Esophagus muscularis mucosa (tissue), 4 donors: ENCODE measurements at places on chromosomes 5 and 9. TPM values are rescaled to one million over a fixed set of nuclear protein-coding genes. Genes with fewer than 3 reads are reported as not detected.

- no peak overlapping the region for H3K4me3 ChIP-seq
- no peaks in the 10 kb centered on the region for H3K27me3 ChIP-seq
- DNase-seq, result no peak
- H3K4me1 ChIP-seq, result peaks cover 4% of the 10 kb centered on the region
- H3K36me3 ChIP-seq, result no peaks in the 10 kb centered on the region
- H3K27ac ChIP-seq, result no peak overlapping the region
Observed at GRCh38 chr9:112006361-112007020, 109.9 kb downstream of the UGCG start.

GRCh38 chr9:37936965-37937364 lies 33.0 kb upstream of the SLC25A51 start:
- DNase-seq, result no peak
- H3K4me1 ChIP-seq, result peaks cover 24% of the 10 kb centered on the region
- H3K27me3 ChIP-seq, result no peaks in the 10 kb centered on the region
- H3K4me3 ChIP-seq, result no peak overlapping the region
- H3K36me3 ChIP-seq, result no peaks in the 10 kb centered on the region

DNA sequence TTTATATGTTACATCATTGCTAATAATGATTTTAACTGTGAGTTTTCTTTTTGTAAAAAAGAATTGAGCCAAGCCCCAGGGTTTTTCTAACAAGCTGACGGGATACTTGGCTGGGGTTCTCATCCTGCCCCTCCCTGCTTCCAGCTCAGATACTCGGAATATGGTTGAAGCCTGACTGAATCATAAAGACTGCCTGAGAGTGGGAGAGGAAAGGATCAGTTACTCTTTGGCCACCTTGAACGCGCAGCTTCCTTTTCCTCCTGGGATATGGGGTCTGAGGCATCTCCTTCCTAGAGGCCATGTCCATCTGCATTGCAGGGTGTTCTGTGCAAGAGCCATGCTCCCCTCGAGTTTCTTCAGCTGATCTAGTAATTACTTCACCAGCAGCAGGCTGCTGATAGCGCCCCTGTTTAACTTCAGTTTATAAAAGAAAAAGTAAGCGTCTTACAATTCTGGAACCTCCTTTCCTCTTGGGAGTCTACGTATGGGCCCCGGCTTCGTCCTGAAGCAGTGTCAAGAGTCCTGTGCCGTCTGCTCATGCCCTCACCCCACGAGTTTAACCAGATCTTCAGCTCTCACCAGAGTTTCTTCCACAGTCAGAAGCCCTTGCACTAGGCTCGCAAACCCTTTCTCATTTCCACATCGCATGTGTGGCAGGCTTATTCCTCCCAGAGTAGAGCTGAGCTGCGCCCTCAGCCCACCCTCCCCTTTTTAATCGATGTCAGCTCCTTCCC lies 130.0 kb downstream of the MVB12B start:
- H3K27ac ChIP-seq, result no peak overlapping the region
- peaks cover 20% of the 10 kb centered on the region for H3K36me3 ChIP-seq
- H3K27me3 ChIP-seq, result no peaks in the 10 kb centered on the region
- H3K4me3 ChIP-seq, result no peak overlapping the region

DNA sequence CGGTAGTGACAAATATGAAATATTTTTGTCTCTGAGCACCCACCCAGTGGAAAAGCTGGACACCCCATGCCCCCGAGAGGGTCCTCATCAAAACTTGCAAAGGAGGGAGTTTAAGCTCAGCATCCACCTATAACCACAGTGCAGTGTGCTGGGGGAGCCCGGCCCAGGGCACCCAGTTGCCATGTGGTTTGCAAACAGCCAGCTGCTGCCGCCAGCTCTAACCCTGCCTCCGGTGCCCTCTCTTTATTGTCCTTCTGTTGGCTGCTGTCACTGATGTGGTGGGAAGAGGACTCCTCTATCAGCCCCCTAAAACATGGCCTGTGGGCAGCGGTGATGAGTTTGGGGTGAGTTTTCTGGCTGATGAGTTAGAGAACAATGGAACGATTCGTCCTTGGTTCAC lies 160.9 kb upstream of the MVB12B start:
- H3K27me3 ChIP-seq, result no peaks in the 10 kb centered on the region
- H3K4me1 ChIP-seq, result no peaks in the 10 kb centered on the region
- DNase-seq, result peak; percentile 72
- H3K36me3 ChIP-seq, result no peaks in the 10 kb centered on the region
- H3K4me3 ChIP-seq, result no peak overlapping the region
- no peak overlapping the region for H3K27ac ChIP-seq

DNA sequence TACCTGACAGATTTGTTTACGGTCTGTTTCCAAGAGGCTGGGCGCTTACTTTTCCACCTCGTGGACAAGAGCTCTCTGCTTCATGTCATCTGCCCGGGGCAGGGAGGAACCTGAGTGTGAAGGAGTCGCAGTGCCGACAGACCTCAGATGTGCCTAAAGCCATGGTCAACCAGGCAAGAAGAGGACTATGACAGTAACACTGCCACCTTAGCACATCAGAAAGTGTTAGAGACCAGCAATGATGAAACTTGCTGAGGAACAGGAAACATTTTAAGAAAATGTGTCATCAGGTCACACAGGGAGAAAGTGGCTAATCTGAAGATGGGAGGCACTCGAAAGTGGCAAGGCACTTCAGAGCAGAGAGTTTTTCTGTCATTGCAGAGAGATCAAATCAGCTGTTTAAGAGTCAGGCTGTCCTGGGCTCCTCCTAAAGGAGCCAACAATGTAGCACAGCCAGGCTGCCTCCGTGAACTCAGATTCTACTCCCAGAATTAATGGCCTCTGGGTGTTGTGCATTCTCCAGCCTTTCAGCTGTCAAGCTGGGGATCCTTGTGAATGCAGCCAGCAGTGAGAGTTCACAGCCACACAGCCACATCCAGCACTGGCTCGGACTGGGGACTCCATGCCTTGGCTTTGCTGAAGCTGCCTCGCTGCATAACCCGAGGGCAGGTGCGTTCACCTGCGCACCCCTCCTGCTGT lies 94.6 kb downstream of the RAPGEF1 start:
- H3K27me3 ChIP-seq, result no peaks in the 10 kb centered on the region
- H3K4me3 ChIP-seq, result no peak overlapping the region
- H3K27ac ChIP-seq, result no peak overlapping the region
- peaks cover 48% of the 10 kb centered on the region for H3K36me3 ChIP-seq
- no peak for DNase-seq

- no peak overlapping the region for H3K4me3 ChIP-seq
- H3K27ac ChIP-seq, result no peak overlapping the region
- H3K36me3 ChIP-seq, result peaks cover 8% of the 10 kb centered on the region
Observed at GRCh38 chr9:32957358-32957757, 44.1 kb downstream of the APTX start.

GRCh38 chr5:168109441-168109840 lies 182.0 kb upstream of the WWC1 start:
- peaks cover 3% of the 10 kb centered on the region for H3K36me3 ChIP-seq
- H3K4me3 ChIP-seq, result no peak overlapping the region
- no peaks in the 10 kb centered on the region for H3K4me1 ChIP-seq
- no peaks in the 10 kb centered on the region for H3K27me3 ChIP-seq
- no peak for DNase-seq

DNA sequence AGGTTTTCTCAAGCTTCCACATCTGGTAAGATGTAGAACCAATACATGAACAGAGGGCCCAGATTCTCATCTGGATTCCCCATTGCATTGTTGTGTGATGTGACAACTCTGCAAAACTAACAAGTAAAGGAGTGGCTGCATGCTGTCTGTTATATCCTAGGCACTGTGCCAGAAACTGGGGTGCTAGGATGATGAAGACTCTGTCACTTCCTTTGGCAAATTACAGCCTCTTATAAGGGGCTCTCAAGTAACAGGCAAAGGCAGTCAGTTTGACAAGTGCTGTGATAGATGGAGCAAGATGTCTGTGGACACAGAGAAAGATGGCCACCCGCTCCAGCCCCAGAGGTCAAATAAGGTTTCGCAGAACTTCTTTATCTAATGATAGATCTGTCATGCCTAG lies 115.7 kb downstream of the PAPPA start:
- no peaks in the 10 kb centered on the region for H3K27me3 ChIP-seq
- no peak overlapping the region for H3K27ac ChIP-seq
- no peak for DNase-seq
- no peak overlapping the region for H3K4me3 ChIP-seq
- H3K36me3 ChIP-seq, result no peaks in the 10 kb centered on the region
- no peaks in the 10 kb centered on the region for H3K4me1 ChIP-seq

- DNase-seq, result no peak
- no peaks in the 10 kb centered on the region for H3K4me1 ChIP-seq
- H3K4me3 ChIP-seq, result no peak overlapping the region
- no peaks in the 10 kb centered on the region for H3K27me3 ChIP-seq
Observed at GRCh38 chr9:27800692-27801370, 227.6 kb upstream of the C9orf72 start.

DNA sequence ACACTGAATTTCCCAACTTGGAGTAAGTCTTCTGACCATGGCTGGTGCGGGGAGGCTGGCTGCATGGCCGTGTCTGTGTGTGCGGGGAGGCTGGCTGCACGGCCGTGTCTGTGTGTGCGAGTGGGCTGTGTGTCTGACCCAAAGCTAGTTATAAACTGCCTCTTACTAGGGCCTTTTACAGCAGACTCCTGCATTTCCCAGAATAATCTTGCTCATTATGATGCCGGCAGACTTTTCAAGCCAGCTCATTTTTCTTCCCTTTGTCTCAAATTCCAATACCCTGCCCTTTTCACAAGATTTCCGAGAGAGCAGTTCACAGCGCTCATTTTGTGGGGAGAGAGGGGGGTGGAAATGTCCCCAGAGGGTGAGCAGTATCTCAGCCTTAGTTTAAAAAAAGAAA lies 470.7 kb upstream of the BRINP1 start:
- DNase-seq, result no peak
- H3K4me1 ChIP-seq, result no peaks in the 10 kb centered on the region
- no peak overlapping the region for H3K27ac ChIP-seq

- H3K4me3 ChIP-seq, result no peak overlapping the region
- no peak for DNase-seq
- peak overlapping the region; percentile 70 for H3K27ac ChIP-seq
- H3K4me1 ChIP-seq, result peaks cover 15% of the 10 kb centered on the region
- H3K27me3 ChIP-seq, result no peaks in the 10 kb centered on the region
Observed at GRCh38 chr5:81626524-81626923, 124.4 kb downstream of the SSBP2 start.

- no peaks in the 10 kb centered on the region for H3K4me1 ChIP-seq
- no peak overlapping the region for H3K4me3 ChIP-seq
- H3K36me3 ChIP-seq, result no peaks in the 10 kb centered on the region
- no peak for DNase-seq
- no peaks in the 10 kb centered on the region for H3K27me3 ChIP-seq
Observed at GRCh38 chr5:10289353-10289752, 18.3 kb downstream of the CMBL start.

DNA sequence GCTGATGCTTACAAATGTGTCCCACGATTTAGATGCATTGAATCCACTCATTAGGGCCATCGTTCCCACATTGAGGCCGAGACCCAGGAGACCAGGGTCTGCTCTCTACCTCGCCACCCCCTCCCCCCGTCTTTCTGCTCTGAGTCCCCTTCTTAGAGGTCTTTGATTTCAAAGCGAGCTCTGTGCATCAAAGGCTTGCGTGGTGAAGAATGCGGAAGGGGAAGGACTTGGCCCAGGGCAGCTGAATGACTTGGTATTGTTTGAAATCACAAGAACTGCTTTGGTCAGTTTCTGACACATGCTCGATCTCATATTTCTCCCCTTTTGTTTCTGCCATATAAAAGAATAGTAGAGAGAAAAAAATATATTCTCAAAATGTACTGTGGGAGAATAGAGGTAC lies 78.3 kb upstream of the IRX1 start:
- H3K36me3 ChIP-seq, result no peaks in the 10 kb centered on the region
- H3K27me3 ChIP-seq, result no peaks in the 10 kb centered on the region
- no peaks in the 10 kb centered on the region for H3K4me1 ChIP-seq
- H3K27ac ChIP-seq, result no peak overlapping the region
- H3K4me3 ChIP-seq, result no peak overlapping the region

DNA sequence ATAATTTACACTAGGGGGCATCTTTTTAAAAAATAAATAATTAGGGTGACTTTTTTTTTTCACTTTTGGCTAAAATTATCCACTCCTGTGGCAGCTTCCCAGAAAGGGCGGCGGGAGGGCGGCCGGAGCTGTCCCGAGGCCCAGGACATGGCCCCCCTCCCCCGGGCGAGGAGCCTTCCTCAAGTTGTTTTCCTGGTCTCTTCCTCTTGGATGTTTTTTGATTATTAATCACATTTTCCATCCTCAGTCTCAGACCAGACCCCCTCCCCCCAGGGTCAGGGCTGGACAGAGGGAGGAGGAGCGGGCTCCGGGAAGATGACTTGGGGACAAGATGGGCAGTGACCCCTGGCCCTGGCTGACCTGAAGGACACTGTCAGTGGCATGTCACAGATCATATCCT lies 4.7 kb upstream of the CNTFR start:
- peak overlapping the region; percentile 43 for H3K27ac ChIP-seq
- DNase-seq, result no peak
- peaks cover 2% of the 10 kb centered on the region for H3K27me3 ChIP-seq

- DNase-seq, result no peak
- no peaks in the 10 kb centered on the region for H3K27me3 ChIP-seq
- no peak overlapping the region for H3K27ac ChIP-seq
- H3K36me3 ChIP-seq, result no peaks in the 10 kb centered on the region
- no peak overlapping the region for H3K4me3 ChIP-seq
Observed at GRCh38 chr5:90855296-90856010, 296.9 kb downstream of the ADGRV1 start.

CCDC183 gene
- 0.33 TPM for total RNA-seq

PLAC8L1 gene
- total RNA-seq, result not detected

IL5 gene
- not detected for total RNA-seq

SH2D3C gene
- total RNA-seq, result 17.3 TPM

KCTD16 gene
- under 0.01 TPM for total RNA-seq

FYB1 gene
- total RNA-seq, result 3.2 TPM

SLC30A5 gene
- 35.1 TPM for total RNA-seq

KLF9 gene
- total RNA-seq, result 201 TPM

TMEM203 gene
- 33.2 TPM for total RNA-seq
